ENCODE measurements at places on chromosomes 5 and 9.

- no peak for DNase-seq
Observed at GRCh38 chr9:104993291-104993963, 65.5 kb upstream of the ABCA1 start.

DNA sequence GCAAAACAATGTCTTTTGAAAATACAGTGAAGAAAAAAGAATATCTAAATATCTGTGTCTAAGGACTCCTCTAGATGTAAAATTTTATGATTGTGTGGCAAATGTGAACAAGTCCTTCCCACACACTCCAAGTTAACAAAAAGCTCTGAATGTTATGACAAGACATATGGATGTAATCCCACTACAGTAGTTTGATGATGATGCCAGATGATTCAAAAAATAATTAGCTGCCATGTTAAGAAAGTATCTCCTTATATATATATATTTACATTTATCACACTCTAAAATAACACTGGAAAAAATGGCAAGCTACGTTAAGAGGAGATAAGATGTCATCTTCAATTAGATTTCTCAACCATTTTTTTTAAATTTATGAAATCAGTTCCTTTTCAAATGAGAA is 178.5 kb downstream of the NFIB start:
- DNase-seq = no peak

DNA sequence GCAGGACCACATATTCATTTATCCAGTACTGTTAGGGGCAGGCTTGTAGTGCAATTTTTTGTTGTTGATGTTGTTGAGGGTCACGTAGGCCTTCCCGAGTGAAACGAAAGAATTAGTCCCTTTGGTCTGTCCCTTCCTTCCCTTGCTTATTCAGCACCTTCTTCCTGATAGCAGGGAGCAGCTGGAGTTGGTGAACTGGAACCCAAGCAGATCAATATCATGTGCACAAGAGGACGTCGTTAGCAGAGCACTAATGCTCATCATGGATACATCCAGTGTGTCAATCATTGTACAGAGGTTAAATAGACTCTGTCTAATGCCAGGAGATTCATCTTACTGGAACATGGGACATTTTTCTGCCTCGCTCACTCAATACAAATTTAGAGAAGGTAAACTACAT is 33.0 kb upstream of the MAP1B start:
- no peak for DNase-seq

DNA sequence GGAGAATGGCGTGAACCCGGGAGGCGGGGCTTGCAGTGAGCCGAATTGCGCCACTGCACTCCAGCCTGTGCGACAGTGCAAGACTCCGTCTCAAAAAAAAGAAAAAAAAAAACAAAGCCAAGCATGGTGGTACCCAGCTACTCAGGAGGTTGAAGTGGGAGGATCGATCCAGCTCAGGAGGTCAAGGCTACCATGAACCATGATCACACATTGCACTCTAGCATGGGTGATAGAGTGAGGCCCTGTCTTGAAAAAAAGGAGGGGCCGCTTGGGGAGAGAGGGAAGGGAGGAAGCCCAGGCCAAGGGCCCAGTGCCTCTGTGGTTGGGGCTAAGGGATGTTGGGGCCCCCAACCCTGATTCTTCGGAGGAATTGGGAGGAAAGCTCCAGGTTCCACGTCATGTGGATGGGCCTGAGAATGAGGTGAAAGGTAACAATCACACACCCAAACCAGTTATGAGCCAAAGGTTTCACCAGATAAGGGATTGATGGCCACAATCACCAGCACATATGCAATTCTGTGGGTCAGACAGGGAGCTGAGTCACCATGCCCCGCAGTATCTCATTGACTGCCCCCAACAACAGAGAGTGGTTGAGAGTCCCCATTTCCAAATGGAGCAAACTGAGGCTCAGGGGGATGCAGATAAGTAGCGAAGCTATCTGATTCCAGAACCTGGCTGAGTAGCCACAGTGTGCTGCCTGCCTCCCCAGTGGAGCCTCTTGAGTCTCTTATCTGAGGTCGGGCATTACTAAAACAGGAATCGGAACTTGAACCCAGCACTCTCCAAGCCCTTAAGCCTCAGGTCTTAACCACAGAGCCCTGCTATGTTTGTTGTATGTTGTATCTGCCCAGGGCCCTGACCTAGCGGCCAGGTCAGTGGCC is 20.5 kb downstream of the SWI5 start:
- DNase-seq = no peak

DNA sequence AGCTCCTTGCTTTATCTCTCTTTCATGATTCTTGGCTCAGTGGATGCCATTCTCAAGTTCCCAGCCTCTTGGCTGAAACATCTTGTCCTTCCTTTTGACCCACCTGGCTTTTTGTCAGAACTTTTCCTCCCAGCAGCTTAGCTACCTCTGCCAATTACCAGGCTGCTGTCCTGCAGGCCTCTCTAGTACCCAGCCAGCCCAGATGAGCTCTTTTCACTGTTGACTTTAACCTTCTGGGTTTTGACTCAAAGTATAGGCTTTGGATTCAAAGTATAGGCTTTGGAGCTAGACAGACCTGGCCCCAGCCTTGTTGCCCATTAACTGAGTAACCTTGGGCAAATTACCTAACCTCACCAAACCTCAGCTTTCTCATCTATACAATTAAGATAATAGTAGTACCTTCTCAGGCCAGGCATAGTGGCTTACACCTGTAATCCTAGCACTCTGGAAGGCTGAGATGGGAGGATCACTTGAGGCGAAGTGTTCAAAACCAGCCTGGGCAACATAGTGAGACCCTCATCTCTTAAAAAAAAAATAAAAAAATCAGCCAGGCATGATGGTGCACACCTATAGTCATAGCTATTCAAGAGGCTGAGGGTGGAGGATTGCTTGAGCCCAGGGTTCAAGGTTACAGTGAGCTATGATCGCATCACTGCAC is 6.6 kb upstream of the TMEFF1 start:
- no peak for DNase-seq

DNA sequence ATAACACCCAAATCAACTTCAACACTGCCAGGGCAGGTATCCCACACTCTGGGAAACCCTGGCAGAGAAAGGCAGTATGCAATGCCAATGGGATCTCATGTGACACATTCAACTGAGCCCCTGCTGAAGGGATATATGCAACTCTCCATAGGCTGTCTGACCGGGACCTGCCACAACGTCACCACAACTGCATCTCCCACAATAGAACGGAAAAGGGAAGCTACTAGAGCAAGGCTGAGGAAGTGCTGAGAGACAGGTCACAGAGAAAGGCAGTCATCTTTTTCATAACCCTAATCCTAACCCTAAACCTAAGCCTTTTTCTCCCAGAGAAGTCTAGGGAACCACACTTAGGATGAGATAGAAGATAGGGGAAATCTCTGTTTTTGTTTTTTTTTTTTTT is 345.9 kb upstream of the CD180 start:
- DNase-seq = no peak

DNA sequence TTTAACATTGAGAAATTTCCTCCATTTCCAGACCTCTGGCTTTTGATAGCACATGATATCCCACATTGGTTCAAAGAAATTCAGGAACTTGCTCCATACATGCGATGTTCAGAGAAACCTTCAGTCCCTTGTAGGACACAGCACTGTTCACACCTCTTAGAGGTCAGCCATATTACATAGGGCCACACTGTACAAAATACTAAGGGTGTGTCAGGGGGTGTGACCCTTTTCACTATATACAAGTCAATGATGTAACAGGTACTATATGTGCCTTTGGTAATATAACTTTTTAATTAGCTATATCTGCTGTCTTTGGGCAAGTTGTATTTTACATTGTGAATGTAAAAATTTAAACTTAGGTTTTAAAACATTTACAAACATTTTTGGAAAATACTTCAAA is 505.5 kb downstream of the ENC1 start:
- no peak for DNase-seq

- no peak for DNase-seq
Observed at GRCh38 chr5:163347671-163348070, 89.7 kb upstream of the CCNG1 start.

DNA sequence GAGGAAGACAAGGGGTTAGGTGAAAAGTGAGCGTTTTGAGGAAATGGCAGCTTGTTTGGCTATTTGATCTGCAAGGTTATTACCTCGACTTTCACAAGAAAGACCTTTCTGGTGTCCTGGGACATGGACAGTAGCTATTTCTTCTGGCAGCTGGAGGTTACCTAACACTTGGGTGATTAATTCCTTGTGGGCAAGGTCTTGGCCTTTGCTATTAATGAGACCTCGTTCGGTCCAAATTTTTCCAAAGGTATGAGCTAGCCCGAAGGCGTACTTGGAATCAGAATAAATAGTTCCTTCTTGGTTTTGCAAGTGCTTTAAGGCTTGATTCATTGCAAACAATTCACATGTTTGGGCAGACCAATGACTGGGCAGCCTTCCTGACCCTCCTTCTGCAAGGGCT is 4.9 kb downstream of the GTF3C5 start:
- DNase-seq = no peak
